Heart right ventricle (tissue), 16 donors: ENCODE measurements at places on chromosomes 3 and 15. TPM values are rescaled to one million over a fixed set of nuclear protein-coding genes. Genes with fewer than 3 reads are reported as not detected.

Gene ABHD17C
- 8.5 TPM for total RNA-seq

Gene ITGA11
- total RNA-seq, result 4.4 TPM

Gene STX19
- not detected for total RNA-seq

- DNase-seq, result no peak
- no peaks in the 10 kb centered on the region for H3K36me3 ChIP-seq
- no peaks in the 10 kb centered on the region for H3K27me3 ChIP-seq
- H3K27ac ChIP-seq, result no peak overlapping the region
These were observed 48.9 kb upstream of the CFAP161 start for GRCh38 chr15:81085213-81085612.

DNA sequence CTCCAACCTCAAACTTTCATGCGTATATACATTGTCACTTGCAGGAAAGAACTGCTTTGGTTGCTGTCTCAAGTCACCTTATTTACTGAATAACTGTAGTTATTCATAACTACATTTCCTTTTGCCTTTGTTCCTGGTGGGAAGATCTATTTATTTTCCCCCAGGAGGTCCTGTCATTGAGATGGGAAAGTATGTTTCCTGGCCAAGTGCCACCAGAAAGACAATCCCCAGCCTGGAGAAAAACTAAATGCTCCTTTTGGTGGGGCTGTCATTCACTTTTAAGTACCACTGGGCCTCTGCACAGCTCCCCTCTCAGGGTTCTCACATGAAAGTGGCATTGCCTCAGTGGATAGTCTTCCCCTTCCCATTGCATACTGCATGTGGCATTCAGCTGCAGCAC lies 59.8 kb downstream of the LRRC3B start:
- DNase-seq, result no peak
- H3K27ac ChIP-seq, result no peak overlapping the region
- no peaks in the 10 kb centered on the region for H3K4me1 ChIP-seq
- H3K4me3 ChIP-seq, result no peak overlapping the region
- no peaks in the 10 kb centered on the region for H3K27me3 ChIP-seq
- no peaks in the 10 kb centered on the region for H3K36me3 ChIP-seq
